ENCODE measurements at places on chromosomes 7 and 10.

DNA sequence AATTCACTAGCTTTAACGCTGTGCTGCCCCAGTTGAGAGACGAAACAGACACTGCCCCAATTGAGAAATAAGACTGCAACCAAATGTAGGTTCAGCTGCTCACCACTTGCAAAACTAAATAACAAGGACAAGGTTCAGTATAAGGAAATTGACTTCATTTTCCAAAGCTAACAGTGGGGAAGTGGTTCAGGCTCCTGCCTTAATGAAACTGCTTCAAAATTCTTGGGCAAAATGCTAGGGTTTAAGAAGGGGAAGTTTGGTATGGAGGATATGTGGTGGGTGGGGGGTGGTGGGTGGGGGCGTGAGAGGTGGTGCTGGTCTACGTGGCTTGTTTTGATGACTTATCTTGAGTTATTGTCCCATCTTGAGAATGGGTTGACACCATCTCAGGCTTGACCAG is 21.8 kb downstream of the MRPL32 start:
- no peak for DNase-seq

DNA sequence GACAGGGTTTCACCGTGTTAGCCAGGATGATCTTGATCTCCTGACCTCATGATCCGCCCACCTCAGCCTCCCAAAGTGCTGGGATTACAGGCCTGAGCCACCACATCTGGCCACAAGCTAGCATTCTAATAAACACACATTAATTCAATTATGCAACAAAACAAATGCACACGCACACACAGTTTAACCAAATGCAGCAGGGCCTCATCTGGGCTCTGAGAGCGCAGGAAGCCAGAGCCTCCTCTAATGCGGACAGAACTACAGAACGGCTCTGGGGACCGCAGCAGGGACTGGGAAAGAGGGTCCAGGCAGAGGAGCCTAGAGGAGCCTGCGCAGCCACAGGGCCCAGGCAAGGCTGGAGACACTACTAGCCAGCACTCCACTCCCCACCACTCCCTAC is 3.8 kb downstream of the MAD1L1 start:
- no peak for DNase-seq

DNA sequence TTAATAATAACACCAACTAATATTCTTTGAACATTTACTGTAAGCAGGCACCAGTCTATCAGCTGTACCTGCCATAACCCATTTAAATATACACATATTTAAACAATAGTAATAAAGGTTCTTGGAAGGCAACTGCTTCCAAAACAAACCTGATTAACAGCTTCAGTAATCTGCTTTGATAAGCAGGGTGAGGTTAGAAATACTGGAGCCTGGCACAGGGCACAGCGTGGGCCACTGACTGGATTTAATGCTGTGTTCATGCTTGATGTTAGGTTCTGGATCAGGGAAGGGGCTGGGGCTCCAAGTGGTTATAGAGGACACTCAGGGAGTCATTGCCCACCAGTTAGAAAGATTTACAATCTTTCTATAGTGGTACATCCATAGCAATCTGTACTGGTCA is 10.9 kb upstream of the C10orf120 start:
- no peak for DNase-seq

- no peak for DNase-seq
Measured at GRCh38 chr7:106841896-106842390, 23.1 kb upstream of the PIK3CG start.

- no peak for DNase-seq
Measured at GRCh38 chr10:104143829-104144228, 21.9 kb downstream of the SFR1 start.

DNA sequence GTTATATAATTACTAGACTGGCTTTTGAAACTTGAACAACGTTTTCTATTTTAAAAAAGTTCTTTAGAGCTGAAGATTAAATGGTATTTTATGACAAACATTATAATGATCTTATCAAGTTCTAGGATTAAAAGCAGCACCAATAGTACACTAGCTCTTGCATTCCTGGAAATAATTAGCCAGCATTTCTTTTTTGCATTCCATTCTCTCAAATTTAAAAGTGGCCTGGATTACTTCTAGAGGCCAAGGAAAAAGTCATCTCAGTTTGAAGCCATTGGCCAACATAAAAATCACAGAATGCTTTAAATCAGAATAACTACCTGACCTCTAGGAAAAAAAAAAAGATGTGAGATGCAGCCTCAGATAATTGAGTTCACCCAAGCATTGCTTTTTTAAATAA is 1326.4 kb upstream of the SORCS1 start:
- DNase-seq, result no peak

DNA sequence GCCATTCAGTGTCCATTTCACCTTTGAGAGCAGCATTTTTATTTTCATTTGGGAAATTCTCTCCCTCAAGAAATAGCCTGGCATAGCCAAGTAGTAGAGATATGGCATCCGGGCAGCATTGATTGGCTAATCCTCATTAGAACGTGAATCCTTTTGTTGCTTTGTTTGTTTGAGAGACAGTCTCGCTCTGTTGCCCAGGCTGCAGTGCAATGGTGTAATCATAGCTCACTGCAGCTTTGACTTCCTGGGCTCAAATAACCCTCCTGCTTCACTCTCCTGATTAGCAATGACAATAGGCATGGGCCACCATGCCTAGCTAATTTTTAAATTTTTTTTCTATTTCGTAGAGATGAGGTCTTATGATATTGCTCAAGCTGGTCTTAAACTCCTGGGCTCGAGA is 1174.9 kb upstream of the AUTS2 start:
- no peak for DNase-seq

DNA sequence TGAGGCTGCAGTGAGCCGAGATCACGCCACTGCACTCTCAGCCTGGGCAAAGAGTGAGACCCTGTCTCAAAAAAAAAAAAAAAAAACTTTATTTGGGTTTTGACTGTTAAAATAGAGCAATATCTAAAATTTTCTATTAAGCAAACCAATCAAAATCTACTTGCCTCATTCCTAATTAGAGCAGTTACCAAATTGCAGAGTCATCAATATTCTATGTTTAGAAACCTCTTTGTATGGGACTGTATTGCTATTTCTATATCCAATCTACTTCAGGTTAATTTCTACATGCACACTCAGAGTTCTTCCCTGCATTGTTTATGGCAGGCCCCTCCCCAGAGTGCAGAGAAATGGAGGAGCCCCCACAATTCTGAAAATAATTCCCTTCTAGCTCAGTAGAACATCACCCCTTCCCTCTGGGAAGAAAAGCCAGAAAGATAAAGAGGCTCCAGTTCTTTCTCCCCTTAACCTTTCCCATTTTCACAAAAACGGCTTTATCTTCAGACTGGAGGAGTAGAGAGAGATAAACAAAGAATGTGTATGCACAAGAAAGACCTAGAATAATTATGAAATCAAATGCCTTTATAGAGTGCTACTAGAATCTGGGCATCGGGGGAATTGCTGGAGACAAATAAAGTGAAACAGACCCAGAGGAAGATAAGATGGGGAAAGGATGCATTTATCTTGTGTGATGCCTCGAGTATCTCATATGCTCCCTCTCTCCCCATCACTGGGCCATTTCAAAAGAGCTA is 17.9 kb downstream of the SCRN1 start:
- DNase-seq, result no peak

DNA sequence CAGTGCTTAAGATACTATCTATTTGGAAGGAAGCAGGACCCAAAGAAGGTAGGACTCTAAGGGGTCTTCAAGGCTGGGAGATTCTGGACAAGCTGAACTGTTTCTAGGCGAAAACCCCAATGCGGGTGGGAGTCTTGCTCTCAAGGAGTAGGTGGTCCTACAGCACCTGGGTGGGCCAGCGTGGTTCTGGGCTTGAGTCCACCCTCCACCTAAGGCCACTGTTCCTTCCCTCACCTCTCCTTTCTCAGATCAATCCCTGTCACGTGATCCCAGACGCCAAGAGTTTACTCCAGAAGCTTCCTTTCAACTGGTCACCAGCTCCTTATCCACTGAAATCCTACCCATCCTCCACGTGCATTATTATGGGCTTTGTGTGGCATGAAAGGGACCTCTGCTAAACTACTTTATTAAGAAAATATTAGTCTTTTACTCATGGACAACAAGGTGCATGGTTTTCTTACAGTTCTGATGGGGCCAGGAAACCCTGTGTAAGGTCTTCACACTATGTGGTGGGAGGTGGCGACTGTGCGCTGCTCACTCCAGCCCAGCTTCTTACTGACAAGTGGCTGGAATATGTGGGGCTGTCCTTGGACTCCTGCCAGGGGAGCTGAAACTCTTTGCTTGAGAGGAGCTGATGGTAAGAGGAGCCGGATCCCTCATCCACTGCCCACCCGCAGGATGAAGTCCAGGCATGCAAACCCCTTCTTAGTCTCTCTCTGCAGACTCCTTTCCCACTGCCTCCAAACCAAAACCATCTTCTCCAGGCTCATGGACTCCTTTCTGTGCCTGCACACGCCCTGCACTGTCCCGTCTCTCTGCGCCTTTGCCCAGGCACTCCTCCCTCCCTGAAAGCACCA is 1.6 kb downstream of the ZNF746 start:
- DNase-seq, result no peak

GRCh38 chr10:48215486-48216203 is 58.9 kb downstream of the FRMPD2 start:
- DNase-seq, result no peak

GRCh38 chr10:113732966-113733365 is 18.5 kb upstream of the PLEKHS1 start:
- DNase-seq, result no peak

DNA sequence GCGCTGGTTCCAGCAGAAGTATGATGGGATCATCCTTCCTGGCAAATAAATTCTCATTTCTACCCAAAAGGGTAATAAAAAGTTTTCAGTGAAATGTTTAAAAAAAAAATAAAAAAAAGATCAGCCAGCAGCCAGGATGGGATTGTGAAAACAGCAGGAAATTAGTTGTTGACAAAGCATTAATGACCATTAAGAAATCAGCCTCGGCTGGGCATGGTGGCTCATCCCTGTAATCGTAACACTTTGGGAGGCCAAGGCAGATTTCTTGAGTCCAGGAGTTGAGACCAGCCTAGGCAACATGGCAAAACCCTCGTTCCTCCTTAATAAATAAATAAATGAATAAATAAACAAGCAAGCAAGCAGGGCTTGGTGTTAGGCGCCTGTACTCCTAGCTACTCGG is 82.6 kb downstream of the PTEN start:
- DNase-seq, result no peak

- DNase-seq, result no peak
Measured at GRCh38 chr10:20254497-20254896, 438.3 kb downstream of the PLXDC2 start.

DNA sequence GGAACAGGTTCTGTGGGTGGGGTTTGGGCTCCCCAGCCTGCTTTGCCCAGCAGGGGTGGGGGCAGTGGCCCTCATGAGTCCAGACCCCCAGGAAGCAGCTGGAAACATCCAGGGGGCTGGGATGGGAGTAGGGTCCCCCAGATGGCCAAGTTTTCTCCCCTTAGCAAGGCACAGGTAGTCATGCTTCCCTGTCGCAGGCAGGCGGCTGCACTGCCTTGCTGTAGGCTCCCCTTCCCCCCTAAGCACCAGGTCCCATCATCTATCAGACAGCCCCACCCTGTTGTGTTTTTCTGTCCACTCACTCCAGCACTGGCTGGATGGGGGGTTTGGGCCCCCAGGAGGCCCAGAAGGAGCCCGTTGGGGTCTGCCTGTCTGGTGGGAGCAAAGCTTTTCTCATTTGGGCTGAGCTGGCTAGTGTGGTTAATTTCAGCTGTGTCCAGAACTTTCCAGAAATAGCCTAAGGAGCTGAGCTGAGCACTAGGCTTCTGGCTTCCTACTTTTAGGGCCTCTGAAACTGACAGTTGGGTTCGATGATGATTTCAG is 7.9 kb downstream of the BRI3 start:
- no peak for DNase-seq

GRCh38 chr10:81875467-81876252 is 666 bp downstream of the NRG3 start:
- no peak for DNase-seq

DNA sequence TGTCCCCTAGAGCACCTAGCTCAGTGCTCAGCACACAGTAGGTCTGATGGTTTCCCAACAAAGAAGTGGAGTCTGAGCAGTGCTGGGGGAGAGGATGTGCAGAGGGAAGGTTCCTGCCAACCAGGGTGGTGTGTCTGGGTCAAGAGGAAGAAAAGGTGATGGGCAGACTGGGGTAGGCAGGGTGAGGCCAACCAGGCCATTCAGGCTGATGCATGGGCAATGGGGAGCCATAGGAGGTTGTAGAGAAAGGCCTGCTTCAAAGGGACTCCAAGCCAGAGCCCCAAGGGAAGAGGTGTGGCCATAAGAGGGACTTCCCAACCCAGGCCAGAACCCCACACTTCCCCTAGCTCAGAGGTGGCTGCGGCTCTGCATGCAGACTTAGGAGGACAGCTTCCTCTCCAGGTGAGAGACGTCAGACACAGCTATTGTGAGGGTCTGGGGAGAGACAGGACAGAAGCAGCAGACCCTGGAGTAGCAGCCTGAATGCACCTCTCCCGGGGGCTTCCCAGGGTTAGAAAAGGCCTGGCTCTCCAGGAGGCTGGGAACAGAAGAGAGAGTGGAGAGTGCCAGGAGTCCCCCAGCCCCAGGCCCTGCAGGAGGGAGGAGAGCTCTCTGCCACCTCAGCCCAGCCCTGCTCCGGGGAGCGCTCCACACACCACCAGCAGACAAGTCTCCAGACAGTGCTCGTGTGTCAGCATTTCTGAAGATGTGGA is 87.4 kb upstream of the ZMIZ1 start:
- DNase-seq, result no peak

DNA sequence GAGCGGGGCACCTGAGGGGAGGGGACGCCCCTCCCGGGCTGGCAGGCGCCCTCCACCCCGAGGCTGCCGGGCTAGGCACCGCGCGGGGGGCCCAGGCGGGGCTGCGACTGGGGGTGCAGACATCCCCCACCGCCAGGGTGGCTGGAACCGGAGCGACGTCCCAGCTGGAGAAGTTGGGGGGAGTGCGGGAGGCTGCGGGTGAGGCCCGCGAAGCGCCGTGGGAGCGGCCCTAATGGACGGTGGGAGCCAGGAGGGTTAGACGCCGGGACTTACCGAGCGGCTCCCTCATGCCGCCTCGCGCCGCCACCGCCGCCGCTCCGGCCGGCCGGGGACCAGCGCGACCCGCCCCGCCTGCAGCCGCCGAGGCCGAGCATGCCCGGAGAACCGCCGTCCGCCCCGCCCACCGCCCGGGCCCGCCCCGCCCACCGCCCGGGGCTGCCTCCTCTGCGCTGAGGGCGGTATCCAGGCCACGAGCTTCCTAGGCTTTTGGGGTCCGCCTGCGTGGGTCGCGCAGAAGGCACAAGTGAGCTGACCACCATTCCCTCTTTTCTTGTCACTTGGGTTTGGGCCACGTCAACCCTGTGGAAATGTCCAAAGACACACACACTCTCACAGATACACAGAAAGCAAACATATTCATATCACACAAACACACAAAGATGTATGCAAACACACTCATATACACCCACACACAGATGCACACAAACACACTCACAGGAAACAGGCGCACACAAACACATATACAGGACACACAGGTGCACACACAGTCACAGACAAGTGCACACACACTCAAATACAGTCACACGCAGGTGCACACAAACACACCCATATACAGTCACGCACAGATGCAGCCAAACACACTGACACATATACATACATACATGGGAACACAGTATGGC is at the start of gene JCAD:
Gene JCAD, minus strand, starts transcription at position 378 of the 899 bp plus-strand sequence. CDS start 11,774 bp downstream, outside the sequence.
- DNase-seq, result peak; percentile 50

DNA sequence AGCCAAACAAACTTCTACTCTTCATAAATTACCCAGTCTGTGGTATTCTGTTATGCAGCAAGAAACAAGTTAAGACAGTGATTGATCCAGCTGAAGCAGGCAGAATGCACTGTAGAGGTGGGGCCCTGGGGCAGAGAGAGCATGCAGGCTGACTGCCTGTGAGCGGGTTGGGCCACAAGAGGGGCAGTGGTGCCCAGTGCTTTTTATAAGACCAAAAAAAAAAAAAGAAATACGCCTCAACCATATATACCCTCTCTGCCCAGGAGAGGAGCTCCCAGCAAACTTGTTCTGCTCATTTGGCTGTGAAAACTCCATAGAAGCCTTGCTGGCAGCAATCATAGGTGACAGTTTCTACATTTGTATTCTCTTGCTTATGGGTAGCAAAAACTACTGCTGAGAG is 104.7 kb downstream of the SORBS1 start:
- DNase-seq, result no peak
